ENCODE measurements at places on chromosomes 11 and 22.

DNA sequence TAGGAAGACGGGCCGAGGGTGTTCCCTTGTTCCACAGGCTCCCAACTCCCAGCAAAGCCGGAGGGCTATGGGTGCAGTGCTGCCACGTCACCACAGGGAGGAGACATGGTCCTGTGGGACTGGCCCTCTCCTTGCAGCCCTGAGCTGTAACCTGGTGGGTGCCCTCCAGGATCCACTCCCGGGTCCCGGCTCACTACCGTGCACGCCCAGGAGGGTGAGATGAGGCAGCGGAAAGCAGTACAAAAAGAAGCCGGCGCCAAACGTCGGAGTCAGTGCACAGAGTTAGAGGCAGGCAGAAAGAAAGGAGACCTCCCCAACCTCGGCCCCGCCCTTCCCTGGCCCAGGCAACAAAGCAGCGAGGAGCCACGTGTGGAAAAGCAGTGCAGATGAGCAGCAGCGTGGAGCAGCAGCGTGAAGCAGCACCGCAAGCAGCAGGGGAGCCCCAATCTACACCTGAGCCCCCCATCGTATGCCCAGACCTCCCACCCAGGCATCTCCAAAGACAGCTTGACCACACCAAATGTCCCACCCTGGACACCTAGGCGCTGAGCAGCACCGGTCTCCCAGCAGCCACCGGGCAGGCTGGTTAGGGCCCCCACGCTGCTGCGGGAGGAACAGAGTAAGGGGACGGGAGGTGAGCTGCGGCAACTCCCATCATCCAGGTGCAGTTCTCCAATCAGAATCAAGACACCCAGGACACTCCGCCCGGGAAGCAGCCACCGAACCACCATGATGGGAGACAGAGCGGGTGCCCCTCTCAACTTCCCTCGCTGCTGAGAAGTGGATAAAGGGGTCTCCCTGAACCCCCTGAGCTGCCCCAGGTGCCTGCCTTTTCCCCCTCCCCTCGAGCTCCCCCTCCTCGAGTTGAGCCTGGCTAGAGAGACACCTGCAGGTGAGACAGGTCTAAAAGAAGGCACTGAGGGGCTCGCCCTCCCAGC is 28.8 kb downstream of the IGSF9B start:
- DNase-seq: peak; percentile 63

- peak; percentile 92 for DNase-seq
These were observed 70.8 kb downstream of the BLID start for GRCh38 chr11:122045181-122045586.

DNA sequence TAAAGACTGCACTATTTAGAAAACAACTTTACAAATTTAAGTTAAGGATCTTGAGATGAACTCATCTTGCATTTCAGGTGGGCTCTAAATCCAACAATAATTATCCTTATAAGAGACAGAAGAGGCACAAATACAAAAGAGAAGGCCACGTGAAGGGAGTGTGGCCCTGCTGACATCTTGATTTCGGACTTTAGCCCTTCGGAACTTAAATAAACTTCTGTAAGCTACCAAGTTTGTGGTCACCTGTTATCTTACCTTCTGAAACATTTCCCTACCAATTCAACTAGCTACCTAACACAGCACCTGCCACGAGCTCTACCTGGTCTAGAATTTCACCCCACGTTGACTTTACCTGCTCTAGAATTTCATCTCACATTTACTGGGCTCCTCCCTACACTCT is 42.9 kb upstream of the ARHGAP32 start:
- no peak for DNase-seq

DNA sequence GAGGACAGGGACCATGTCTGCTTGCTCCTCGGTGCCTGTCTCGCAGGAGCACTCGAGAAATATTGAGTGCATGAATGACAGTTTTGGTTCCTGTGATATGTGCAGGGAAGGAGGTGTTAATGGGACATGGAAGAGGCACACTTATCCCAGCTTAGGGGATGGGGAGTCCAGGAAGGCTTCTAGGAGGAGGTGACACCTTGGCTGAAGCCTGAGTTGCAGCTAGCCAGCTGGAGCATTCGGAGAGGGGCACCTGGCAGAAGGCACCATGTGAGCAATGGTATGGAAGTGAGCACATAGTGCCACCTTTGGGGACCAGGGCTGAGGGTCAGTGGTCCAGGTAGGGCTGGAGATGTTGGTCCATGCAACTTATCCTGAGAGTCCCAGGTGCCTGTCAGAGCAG is 18.9 kb downstream of the SGSM1 start:
- DNase-seq: no peak

DNA sequence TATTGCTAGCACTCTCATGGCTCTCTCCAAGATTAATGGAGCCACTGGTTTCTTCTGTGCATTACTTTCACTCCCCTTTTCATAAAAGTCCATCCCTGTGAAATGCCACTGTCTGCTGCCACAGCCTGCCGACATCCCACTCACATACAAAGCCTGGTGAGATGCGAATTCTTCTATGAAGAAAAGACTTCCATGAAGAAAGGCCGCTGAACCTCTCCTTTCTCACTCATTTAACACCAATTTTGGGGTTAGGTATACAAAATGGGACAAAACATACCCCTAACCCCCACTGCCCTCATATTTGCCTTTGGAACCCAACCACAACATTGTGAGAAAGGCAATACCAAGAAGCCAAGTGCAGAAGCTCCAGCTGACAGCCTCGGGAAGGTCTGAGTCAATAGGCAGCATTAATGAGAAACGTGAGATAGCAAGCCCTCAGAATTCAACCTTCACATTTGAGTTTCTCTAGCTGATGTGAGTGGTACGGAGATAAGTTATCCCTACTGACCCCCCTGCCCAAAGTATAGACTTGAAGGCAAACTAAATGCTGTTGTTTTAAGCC is 156.4 kb downstream of the ATG16L2 start:
- no peak for DNase-seq
